Occipital lobe (tissue), 3 donors: ENCODE measurements at places on chromosomes 13 and 19.

- DNase-seq: no peak
Observed at GRCh38 chr19:17035842-17036424, 9.3 kb upstream of the CPAMD8 start.

DNA sequence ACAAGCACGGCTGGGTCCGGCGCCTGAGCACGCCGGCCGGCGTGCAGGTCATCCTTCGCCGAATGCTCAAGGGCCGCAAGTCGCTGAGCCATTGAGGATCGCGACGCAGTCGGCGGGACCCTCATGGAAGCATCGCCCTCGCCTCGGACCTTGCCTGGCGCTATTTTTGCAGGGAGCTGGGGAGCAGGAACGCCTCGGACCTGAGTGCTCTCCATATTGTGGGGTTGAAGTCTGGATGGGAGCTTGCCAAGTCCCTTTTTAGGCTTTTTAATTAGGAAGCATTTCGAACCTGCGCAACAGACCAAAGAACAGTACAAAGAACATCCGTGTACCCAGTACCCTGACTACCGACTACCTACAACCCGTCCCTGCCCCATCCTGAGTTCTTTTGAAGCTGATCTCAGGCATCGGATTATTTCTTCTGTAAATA is 628 bp downstream of the MRPL34 start:
- no peak for DNase-seq

DNA sequence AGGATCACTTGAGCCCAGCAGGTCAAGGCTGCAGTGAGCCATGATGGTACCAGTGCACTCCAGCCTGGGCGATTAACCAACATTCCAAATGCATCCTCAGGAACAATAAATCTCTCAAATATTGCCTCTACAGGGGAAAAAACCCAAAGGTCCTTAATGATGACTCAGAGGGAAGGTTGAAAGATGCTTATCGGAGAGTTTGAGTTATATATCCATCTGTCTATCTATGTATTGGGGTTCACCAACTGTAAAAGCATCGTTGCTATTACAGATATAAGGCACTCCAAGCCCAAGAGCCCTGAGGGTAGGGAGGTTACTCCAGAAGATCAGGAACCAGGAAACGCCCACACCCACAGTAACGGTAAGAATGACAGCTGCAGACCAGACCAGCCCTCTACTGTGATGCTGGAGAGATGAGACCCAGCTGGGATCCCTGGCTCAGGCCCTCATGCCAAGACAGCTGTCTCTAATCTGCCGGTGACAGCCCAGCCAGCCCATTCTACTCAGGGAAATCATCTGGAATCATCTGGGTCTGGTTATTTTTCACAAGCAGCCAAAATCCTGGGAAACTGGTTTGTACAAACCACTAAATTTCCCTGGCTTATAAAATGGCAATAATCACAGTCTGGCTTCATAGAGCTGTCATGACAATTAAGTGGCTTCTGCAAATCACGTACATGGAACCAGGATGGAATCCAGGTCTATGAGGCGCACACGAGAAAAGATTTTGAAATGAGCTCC is 23.8 kb downstream of the TEX101 start:
- no peak for DNase-seq

DNA sequence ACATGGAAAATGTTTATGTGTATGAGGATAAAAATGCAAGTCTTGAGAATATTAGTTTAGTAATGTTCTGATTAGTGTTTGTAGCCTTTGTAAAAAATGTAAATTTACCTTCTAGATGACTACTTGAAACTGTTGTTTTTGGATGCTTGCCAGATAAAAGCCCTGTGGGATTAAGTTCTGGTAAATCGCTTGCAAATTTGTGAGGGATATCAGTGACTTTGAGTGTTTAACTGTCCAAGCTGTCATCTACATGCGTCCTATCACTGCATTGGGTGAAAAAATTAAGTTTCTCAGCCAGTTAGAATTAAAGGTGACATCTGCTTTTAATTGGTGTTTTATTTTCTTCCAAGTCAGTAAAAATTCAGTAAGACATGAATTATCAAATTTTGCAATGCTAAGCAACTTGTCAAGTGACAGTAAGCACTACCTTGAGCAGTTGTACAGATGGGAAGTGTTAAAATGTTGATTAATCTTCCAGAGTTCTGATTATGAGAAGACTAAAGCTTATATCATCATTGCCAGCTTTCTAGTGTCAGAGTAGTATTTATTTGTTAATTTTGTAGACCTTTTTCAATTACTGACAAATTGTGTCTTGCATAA is 88.0 kb downstream of the PCCA start:
- DNase-seq: no peak

- no peak for DNase-seq
Observed at GRCh38 chr13:69921156-69921555, 186.5 kb upstream of the ATXN8OS start.

DNA sequence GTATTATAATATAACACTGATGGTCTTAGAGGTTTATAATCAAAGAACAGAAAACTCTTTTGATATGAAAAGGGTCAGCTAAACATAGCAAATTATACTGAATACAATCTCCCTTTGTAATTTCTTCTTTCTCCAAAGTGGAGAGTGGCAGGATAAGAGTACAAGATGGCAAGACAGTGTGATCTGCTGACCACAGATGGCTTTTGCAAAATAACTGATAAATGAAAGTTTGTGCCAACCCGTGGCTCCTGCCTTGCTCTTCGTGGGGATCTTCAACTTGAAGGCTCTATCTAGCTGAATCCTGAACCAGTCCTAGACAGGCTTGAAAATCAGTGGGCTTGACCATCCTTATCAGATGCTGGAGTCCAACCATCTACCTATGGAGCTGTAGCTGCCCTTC is 185.7 kb downstream of the VWA8 start:
- no peak for DNase-seq
